Effector memory CD4-positive, alpha-beta T cell (primary cell): ENCODE measurements at places on chromosomes 7 and 10.

DNA sequence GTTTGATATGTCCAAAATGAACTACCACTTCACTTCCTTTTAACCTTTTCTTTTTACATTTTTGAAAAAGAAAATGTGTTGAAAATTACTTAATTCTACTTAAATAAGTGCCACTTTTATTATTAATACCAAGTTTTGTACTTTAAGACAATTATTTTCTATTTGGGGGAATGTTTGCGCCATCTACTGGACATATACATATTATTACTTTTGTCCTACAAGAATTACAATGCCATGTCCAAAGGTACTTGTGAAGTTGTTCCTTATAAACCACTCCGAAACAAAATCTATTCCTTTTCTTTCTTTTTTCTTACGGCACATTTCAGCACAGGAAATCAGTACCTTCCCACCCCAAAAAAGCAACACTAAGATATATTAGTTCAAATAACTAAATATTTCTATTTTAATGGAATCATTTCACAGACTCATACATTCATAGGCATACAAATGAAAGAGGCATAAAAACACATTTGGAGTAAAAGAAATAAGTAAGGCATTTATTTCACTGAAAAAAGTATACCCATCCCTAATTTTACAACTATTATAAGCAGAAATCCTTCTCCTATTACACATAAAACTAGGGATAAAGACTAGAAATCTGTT lies 169.9 kb downstream of the RNF133 start:
- no peak for DNase-seq

GRCh38 chr7:5479941-5480517 lies 56.4 kb upstream of the TNRC18 start:
- DNase-seq = no peak

DNA sequence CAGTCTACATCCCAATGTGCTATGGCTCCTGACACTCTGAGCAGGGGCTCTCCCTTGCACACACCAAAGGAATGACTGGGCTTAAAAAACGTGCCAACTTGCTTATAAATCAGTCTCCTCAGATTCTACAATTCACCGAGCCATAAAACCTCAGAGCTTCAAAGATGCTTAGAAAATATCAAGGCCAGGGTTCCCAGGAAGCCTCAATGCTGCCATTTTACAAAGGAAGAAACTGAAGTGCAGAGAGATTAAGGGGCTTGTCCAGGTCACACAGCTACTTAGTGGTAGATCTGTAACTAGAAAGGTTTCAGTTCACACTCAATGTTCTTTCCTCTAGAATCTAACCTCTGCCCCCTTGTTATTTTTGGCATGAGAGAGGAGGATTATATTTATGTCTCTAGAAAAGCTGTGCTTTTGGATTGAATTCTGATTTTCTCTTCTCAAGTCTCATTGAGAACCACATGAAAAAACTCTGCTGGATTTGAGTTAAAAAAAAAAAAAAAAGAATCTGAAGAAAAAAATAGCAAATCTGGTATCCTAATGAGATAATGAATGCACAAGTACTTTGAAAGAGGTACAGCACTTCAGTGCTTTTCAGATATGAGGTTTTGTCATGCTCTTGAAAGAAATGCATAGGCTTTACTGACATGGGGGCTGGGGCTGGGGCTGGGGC lies 22.3 kb upstream of the TSPAN33 start:
- DNase-seq = no peak

GRCh38 chr10:15760681-15761080 lies 41.0 kb upstream of the ITGA8 start:
- no peak for DNase-seq

- no peak for DNase-seq
Measured at GRCh38 chr10:11057994-11058393, 40.3 kb downstream of the CELF2 start.

- DNase-seq = no peak
Measured at GRCh38 chr7:104809906-104810305, 204.1 kb upstream of the KMT2E start.

- no peak for DNase-seq
Measured at GRCh38 chr7:142196066-142196840, 61.6 kb downstream of the PRSS58 start.

- no peak for DNase-seq
Measured at GRCh38 chr7:137996386-137996851, 5.5 kb downstream of the CREB3L2 start.

DNA sequence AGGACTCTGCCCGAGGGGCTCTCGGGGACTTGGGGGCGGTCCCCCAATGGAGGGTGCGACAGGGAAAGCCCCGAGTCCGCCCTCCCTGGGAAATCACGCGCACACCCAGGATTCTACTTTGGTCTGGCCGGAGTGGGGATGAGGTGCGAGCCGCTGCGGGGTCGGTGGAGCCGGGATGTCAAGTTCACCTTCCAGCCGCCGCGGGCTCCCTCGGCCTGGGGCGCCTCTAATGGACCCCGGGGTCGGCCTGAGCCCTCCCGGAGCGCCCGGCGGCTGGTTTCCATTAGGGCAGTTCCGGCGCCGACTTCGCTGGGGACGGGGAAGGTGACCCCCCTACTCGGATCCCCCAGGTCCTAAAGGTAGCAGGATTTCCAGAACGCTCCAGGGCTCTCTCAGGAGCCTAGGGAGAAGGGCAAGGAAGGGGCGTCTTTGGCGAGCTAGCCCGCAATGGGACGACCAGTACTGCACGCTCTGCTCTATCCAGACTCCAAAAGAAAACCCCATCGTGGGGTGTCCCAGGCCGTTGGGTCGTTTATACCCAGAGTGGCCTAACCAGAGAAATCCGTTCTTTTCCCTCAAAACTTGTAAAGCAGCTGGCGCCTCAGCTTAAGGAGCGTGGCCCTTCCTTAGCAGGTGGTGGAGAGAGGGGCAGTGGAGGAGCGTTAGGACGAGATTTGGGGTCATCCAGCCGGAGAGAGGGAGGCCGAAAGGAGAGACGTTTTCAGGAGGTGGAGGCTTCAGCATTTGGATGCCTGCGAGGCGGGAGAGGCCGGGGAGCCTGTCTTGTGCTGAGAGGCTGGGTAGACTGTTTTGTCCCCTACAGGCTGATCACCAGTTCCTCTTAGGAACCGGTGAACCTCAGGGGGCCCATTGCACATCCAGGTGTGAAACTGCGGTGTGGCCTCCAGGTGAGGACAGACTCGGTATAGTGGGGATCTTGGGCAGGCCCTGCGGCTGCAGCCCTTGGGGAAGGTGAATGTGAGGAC lies 860 bp upstream of the WDR86 start:
- DNase-seq = no peak

DNA sequence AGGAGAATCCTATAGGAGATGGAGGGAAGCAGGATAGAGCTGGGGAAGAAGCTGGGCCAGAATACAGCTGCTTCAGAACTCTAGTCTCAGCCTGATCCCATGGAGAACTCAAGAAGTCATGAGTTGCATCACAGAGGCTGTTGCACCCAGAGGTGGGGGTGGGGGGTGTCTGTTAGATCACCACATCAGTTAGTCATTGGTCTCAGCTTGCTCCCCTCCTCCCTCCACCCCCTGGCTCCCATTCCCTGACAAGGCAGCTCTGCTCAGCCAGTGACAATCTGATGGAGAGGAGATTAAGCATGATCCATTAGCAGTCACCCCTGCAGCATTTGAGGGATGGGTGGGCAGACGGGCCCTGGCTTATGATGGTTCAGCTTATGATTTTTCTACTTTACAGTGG lies 58.4 kb upstream of the FGL2 start:
- no peak for DNase-seq

GRCh38 chr7:7639847-7640220 lies 718 bp upstream of the UMAD1 start:
- DNase-seq = no peak

- no peak for DNase-seq
Measured at GRCh38 chr7:1130021-1130990, 29.7 kb downstream of the ZFAND2A start.

GRCh38 chr7:151198945-151199848 lies 11.1 kb downstream of the H2BK1 start:
- no peak for DNase-seq

GRCh38 chr7:94666879-94667587 lies 11.1 kb upstream of the SGCE start:
- no peak for DNase-seq

DNA sequence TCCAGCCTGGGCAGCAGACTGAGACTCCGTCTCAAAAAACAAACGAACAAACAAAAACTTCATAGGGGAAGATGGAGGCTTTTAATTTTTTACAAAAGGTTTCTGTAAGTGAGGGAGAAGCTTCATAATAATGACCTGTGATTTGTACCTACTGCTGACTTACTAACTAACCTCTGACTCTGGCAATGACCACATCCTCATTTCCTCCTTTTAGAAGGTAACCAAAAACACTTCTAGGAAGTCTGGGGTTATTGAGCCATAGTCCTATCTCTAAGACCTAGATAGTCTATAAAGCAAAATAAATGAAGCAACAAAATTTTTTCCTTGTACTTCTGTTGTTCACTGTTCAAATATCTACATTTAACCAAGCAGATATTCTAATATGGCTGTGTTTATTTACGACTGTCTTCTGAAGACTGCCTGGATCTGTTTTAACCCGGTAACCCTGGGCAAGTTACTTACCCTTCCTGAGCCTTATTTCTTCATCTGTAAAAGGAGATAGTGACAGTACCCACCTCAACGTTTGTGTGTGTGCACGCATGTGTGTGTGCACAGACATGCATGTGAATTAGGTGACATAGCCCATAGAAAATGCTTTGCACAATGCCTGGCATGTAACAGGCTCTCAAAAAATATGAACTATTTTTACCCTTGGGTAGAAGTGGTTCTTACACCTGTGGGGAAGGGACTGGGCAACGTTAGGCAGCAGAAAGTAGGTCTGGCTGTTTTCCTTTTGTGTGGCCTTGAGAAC lies 30.8 kb upstream of the SMNDC1 start:
- DNase-seq = no peak

- DNase-seq = no peak
Measured at GRCh38 chr10:43868952-43869351, 220.3 kb upstream of the ZNF32 start.

GRCh38 chr10:114553436-114553835 lies 104.6 kb downstream of the ABLIM1 start:
- DNase-seq = no peak

DNA sequence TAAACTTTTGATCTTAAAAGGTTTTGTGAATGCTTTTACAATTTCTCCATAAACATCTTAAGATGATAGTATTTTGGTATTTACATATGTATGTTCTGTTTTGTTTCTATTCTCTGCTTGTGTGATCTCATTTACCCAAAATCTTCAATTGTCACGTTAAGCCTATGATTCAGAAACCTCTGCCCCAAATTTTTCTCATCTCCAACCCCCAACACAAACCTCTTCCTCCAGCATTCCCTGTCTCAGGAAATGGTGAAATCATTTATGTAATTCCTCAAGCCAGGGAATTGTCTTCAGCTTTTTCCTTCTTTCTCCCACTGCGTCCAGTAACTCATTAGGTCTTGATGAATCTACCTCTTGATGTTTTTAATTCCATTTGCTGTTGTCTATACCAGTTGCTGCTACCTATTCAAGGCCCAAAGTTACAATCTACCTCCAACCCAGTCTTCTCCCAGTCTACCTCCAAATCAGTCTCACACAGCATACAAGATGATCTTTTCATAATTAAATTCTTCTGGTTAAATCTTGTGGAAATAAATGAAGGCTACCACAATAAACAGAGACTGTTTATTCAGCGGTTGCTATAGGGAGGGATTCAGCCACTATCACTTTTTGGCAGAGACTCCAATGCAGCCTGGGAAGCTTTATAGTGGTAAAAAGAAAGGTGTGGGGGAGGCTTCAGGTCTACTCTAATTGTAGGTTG lies 5.8 kb downstream of the CFAP69 start:
- no peak for DNase-seq

DNA sequence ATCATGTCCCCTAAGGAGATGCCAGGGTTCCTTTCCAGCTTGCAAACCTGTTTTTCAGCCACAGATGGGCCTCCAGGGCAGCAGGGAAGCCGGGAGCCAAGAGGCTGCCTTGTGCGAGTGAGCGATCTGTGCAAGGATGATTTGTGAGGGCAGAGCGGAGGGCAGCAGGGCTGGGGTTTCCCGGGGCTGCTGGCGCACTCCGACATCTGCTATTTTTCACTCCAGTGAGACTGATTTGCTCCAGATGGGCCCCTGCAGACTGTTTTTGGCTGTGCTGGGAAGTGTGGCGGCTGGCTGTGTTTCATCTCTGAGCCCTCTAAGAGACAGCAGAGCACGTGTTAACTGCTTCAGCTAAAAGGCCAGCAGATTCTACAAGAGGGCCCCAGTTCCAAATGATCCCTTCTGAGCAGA lies 466.2 kb downstream of the TYW1 start:
- DNase-seq = no peak

DNA sequence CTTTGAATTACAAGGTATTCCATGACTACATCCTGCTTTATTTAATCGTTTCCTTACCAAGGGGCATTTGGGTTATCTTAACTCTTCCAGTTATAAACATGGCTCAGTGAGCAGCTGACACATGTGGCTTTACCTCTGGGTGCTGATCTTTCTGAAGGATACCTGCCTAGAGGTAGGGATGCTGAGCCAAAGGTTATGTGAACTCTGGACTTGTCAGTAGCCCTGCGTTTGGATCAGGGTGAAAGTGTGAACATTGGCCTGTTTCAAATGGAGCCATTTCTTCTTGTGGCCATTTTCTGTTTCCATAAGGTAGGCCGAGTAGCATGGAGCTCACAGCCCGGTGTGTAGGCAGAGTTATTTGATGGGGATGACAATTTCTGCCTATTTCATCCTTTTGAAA lies 29.2 kb downstream of the SNX10 start:
- no peak for DNase-seq

GRCh38 chr10:127368101-127368500 lies 171.7 kb upstream of the INSYN2A start:
- DNase-seq = no peak

DNA sequence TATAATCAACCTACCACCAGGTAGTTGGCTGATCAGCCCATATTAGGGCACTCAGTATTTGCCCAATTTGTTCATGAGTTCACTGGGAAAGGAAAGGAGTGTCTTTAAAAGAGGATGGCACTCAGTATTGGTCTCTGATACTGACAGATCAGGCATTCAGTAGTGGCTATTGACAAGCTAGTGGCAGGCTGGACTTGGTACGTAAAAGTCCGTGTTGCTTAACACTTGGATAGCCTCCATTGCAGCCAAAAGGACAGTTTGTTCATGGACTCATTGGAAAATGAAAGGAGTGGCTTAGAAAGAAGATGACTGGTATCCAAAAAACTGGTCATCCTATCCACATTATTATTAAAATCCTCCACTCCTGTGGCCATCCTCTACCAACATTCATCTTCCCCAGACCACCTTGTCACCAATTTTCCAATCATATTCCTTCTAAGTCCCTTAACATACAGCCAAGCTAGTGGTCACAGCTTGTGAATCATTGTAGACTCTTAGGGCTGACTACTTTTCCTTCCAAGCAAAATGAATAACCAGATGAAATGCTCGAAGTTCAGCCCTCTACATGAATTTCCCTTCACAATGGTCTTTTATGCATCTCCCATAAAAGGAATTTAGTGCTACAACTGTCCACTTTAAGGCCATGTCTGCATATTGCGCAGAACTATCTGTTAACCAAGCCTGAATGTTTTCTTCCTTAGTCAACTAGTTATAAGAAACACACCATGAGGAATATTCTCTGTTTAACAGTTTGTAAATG lies 78.6 kb upstream of the MAGI2 start:
- DNase-seq = no peak

GRCh38 chr10:31864834-31865518 lies 63.7 kb downstream of the ARHGAP12 start:
- DNase-seq = no peak

- no peak for DNase-seq
Measured at GRCh38 chr10:35854661-35855060, 212.6 kb upstream of the FZD8 start.
